Activated T-cell treated with anti-CD3 and anti-CD28 coated beads, Interleukin-2, amount 50 U/mL, for 4 hours (primary cell): ENCODE measurements at places on chromosomes 4 and X.
A peak's percentile ranks its signal among the peaks of the same experiment; 100 is the strongest.

DNA sequence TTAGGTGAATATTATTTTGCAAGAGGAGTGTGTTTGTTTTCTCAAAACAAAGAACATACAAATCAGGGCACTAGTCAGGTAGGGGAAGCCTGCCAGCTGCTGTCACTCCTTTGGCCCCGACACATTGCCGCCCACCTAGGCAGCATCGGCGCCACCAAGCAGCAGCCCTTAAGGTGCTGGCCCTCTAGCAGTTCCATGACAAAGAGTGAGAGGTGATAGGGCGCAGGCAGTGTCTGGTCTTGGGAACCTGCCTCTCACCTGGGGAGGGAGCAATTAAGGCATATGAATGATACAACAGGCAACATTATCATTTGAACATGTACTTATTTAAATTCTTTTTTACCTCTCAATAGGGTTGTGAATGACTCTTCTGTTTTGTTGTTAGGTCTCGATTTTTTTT, 135.1 kb downstream of the PLS3 start:
- no peak for DNase-seq

DNA sequence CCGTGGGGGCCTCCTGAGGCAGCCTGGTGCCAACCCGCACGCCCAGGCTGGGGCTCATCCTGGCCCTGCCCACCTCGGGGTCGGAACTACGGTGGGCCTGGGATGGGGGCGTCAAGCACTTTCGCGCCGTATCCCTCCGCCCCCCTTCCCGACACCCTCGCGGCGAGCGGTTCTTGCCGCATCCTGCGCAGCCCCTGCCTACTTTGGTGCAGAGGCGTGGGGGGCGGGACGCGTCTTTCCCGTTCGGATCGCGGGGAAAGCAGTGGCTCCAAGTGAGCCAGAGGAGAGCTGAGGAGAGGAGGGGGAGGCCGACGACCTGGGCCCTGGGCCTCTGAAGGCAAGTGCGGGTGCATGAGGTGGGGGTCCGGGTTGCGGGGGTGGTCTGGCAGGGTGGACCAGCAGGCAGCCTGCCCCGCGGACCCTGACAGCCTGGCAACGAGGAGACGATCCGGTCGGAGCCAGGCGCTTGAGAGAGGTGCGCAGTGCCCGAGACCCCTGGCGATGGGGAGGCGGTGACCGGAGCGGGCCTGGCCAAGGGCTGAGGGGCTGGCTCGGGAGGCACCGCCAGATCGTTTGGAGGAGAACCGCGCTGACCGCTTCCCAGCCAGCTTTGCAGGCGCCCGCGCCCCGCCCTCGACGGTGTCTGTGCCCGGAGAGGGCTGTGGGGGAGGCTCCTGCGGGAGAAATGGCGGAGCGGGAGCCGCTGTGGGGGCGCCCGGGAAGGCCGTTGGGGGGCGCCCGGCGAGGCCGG, at the start of gene GPRASP2:
TSS of gene GPRASP2 (plus strand) at position 233 of the 751 bp plus-strand sequence. CDS start 2,422 bp downstream, outside the sequence.
- no peak for DNase-seq

GRCh38 chrX:151563449-151563848, at the start of gene PASD1:
Gene PASD1, plus strand, starts transcription at chrX:151563675. Its CDS starts 37,879 bp downstream, at chrX:151601554.
- DNase-seq, result no peak

GRCh38 chr4:68082758-68083157, 46.9 kb downstream of the TMPRSS11F start:
- DNase-seq, result no peak

DNA sequence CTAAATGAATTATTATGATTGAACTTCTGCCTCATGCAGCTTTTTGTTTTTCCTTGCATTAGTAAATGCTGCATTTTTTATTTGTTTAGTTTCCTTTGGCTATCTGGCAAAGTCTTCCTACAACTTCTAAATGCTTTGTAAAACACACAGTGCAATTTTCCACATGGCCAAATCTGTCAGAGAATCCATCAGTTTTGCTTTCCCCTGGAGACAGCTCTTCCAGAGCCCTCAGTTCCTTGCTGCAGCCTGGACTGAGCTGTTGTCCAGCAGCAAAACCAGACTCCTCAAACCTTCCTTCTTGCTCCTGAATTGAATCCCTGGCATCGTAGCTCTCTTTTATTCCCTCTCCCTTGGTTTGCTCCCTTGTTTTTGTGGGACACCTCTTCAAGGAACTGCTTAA, 42.6 kb downstream of the MED28 start:
- DNase-seq, result no peak

DNA sequence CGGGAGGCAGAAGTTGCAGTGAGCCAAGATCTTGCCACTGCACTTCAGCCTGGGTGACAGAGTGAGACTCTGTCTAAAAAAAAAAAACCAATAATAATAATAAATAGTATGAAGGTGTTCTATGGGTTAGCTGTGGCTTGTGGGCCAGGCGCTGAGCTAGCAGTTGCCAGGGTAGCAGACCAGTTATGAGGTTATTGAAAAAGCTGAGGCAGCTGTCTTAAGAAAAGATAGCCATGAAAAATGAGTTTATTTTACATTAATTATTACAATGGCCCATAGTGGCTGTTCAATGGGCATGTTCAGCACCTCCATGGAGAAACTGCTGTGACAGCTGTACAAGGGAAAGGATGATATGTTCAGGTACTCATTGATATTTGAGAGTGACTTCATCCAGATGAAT, 13.3 kb upstream of the HSD17B10 start:
- DNase-seq, result no peak

DNA sequence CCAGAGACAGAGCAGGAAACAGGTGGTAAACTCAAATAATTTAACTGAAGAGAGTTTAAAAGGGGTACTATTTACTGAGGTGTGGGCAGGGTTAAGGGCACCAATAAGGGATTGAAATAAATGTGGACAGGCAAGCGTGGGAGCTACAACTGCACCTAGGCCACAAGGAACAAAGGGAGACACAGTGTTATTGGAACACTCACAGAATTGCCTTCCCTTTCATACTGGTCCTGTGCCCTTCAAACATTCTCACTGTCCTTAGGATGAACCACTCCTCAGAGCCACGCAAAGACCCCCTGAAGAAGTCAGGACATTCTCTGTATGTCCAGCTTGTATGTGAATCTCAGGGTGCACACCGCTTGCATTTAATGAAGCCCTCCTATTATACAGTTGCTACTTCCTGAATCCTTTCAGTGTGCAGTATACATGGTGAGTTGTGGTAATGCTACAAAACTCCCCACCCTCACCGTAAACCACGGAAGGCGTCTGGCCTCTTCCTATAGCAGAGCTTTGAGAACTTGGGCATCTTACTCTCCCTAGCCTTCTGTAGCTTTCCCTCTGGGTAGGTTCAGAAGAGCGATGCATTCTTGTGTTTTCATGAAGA, 9.6 kb upstream of the MRPL1 start:
- DNase-seq, result peak; percentile 45
